ENCODE measurements at places on chromosomes 4 and X. TPM values are rescaled to one million over a fixed set of nuclear protein-coding genes. Genes with fewer than 3 reads are reported as not detected.

- DNase-seq, result no peak
These were observed 248.5 kb downstream of the ENOX2 start for GRCh38 chrX:130654409-130654950.

GRCh38 chrX:137926090-137926489, 360.2 kb downstream of the ZIC3 start:
- no peak for DNase-seq

The MAMLD1 gene
- total RNA-seq, result 13.4 TPM

The DHRSX gene
- total RNA-seq, result 42.2 TPM

The FRMPD4 gene
- 1.6 TPM for total RNA-seq

The IQCM gene
- not detected for total RNA-seq
